ENCODE measurements at places on chromosomes 5 and 9. TPM values are rescaled to one million over a fixed set of nuclear protein-coding genes. Genes with fewer than 3 reads are reported as not detected.

The TRIM14 gene
- polyA plus RNA-seq = 92.5 TPM

The COL5A1 gene
- polyA plus RNA-seq = 0.43 TPM

The MVB12B gene
- polyA plus RNA-seq = 12.7 TPM

The SOWAHA gene
- polyA plus RNA-seq = not detected

The C6 gene
- not detected for polyA plus RNA-seq

The SOHLH1 gene
- polyA plus RNA-seq = not detected

The CTXN3 gene
- polyA plus RNA-seq = not detected

The FCN1 gene
- polyA plus RNA-seq = not detected

The ADRA1B gene
- not detected for polyA plus RNA-seq

The TMEM174 gene
- not detected for polyA plus RNA-seq
